ENCODE measurements at places on chromosomes 13 and 19.

DNA sequence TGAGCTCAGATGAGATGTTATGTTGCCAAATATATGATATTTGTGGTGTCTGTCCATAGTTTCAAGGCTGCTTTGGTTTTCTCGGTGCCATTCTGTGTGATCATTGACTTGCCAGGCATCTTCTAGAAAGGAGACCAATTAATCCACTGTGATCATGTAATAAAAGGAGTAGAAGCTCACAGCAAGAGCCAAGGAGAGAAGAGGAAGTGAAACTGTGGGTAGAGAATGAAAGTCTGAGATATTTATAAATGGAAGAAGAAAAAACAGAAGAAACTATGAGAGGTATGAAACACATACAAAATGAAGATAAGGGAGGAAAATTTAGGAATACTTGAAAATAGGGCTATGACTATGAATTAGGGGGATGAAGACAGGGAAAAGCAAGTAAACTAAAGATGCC lies 11.1 kb upstream of the ZNF613 start:
- no peak for DNase-seq

GRCh38 chr13:39959497-39960144 lies 304.2 kb downstream of the COG6 start:
- peak; percentile 43 for DNase-seq

DNA sequence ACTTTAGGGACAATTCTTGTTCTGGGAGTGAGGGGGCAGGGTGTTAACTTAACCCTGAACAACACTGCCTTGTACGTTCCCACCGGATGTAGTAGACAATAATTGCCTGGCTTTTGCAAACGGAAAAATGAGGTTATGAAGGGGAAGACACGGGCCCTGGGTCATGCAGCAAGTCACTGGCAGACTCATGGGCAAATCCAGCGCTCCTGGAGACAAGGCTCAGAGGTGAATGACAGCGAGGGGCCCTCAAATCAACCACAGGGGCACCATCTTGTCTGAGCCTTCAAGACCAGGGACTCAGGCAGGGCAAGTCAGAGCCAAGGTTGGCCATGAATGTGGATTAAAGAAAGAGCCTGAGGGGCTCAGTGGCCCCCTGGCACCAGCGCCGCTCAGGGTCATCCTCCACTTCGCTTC lies 2.8 kb downstream of the RASA3 start:
- DNase-seq: peak; percentile 28

GRCh38 chr19:54393381-54393780 lies 21.9 kb upstream of the TTYH1 start:
- no peak for DNase-seq

DNA sequence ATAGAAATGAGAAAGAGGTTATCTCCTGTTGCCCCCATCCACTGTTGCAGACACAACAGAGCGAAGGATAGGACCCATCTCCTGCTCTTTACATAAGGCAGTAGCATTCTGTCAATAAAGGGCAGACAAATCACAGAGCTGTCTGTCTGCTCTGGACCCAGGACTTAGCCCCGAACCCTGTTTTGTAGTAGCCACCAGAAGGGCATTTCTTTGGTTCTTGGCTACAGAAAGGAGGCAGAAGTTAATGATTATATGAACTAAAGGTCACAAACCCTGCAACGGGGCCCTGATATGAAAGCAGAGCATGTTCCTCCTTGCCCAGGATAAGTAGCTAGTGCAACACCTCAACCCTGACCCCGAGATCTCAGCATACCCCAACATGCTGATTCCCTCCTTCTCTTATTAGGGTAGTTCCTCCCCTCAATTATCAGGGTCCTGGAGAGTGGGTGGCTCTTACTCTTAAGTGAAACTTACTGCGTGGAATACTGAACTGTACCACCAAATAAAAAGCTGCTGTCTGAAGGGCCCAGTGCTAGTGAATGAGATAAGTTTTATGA lies 680.4 kb upstream of the SPRY2 start:
- DNase-seq: no peak

DNA sequence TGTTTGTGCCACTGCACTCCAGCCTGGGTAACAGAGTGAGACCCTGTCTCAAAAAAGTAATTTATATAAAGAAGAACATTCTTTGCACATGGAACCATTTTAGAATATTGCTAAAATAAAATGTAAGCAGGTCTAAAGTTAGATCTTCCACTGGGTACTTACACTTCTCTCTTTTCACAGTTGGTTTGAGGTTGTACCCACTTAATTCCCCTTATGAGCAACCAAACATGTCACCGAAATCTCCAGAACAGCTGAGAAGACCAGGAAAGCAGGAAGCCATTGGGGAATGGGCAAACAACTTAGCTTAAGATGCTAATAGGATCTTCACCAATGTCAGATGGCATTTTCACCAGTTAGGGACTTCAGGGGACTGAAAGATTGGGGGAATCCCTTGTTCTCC lies 18.8 kb downstream of the NLRP4 start:
- DNase-seq: no peak

DNA sequence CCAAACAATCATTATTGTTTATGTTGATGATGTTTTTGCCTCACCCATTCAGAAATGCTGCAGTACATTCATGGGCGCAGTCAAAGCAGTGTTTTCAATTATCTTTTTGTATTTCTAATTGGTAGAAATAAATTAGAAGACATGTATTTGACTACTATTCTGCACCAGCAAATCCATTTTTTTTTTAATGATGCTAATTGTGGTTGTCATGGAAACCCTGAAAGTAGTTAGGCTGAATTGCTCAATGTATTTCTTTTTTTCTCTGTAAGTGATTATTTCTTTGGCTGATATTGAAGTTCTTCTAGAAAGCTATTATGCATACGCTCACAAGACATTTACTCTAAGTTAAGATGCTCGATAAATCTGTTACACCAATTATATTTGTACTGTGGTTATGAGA lies 101.2 kb downstream of the RFC3 start:
- no peak for DNase-seq

GRCh38 chr13:111066544-111066943 lies 48.6 kb upstream of the ARHGEF7 start:
- no peak for DNase-seq

GRCh38 chr13:59746291-59746962 lies 417.3 kb downstream of the DIAPH3 start:
- peak; percentile 75 for DNase-seq

- no peak for DNase-seq
Observed at GRCh38 chr13:113408562-113408961, 44.6 kb upstream of the GRTP1 start.

- DNase-seq: peak; percentile 50
Observed at GRCh38 chr19:32404933-32405430, 588 bp upstream of the DPY19L3 start.

DNA sequence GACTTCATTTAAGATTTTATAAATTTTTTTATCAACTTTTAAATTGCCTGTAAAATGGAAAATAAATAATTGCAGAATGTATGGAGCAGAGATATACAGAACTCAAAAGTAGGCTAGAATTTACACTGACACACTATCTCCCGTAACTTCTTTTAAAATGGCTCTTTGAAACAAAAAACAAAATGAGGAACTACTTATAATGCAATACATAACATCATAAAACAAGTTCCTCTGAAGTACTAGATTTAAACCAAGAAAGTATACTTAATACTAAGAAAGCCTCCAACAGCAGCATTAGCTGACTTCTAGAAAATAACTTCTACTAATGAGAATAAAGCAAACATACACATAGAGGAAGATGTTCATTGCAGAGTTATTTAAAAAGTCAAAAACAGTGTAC lies 17.0 kb downstream of the RBM26 start:
- DNase-seq: no peak

- DNase-seq: no peak
Observed at GRCh38 chr19:13038306-13039210, 43.3 kb downstream of the NFIX start.

All from cardiac fibroblast (primary cell).